ENCODE measurements at places on chromosomes 3 and 15. TPM values are rescaled to one million over a fixed set of nuclear protein-coding genes. Genes with fewer than 3 reads are reported as not detected.

GRCh38 chr15:41904541-41905005 lies 10.7 kb upstream of the SPTBN5 start:
- DNase-seq: peak; percentile 67

GRCh38 chr3:128994173-128994512 lies 267 bp upstream of the CFAP92 start:
- no peak for DNase-seq

GRCh38 chr3:72593881-72594397 lies 254.3 kb downstream of the SHQ1 start:
- DNase-seq: peak; percentile 41

DNA sequence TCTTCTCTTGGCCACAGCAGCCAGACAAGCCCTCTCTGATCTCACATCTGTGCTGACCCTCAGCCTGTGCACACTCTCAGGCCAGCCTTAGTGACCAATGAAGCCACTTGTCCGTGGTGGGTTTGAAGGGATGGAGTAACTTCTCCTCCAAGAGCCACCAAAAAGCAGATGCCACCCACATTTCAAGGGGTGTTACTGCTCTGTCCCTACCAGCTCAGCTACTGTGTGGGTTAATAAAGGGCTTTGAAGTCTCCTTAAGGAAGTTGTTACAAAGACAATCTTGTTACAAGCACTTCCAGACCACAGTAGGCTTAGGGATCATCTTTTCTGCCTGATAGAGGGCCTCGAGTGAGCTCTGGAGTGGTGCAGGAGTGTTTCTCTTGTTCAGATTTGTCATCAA lies 3.3 kb upstream of the CA12 start:
- DNase-seq: no peak

GRCh38 chr3:98005438-98005837 lies 29.7 kb downstream of the GABRR3 start:
- no peak for DNase-seq

CCR3 gene
- total RNA-seq: not detected
